ENCODE measurements at places on chromosomes 1 and 21. TPM values are rescaled to one million over a fixed set of nuclear protein-coding genes. Genes with fewer than 3 reads are reported as not detected.
A peak's percentile ranks its signal among the peaks of the same experiment; 100 is the strongest.

RGS8 gene
- total RNA-seq, result not detected

GRCh38 chr1:218765753-218766152, 407.9 kb upstream of the LYPLAL1 start:
- no peak overlapping the region for H3K4me3 ChIP-seq
- no peaks in the 10 kb centered on the region for H3K36me3 ChIP-seq
- H3K4me1 ChIP-seq, result no peaks in the 10 kb centered on the region
- H3K27me3 ChIP-seq, result no peaks in the 10 kb centered on the region

DNA sequence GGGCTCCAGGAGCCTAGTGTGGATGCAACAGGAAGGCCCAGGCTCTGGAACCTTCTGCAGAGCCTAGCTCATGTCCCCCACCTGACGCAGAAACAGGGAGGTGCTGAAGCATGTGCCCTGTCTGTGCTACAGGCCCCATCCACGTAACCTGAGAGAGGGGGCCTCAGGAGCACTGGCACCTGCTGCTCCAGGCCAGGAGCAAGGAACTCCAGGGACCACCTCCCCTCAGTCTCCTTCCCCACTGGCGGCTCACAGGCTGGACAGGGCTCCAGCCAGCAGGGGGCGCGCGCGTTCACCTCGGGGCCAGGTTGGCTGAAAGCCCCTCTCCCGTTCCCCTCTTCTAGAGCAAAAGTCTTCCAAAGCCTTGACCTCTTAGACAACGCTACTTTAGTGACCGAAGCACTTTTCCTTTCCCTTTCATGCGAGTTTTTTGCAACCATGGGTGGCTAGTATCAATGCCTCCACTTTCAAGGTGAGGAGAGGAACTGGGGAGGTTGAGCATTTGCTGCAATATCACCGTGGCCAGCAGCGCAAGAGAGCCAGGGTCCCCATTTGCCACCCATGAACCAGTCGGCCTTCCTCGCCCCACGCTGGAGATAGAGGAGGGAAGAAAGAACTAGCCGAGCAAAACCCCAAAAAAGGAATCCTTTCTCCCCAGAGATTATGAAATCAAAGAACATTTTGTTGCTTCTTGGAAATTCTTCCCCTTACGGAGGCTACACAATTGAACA, 52.4 kb upstream of the GPR157 start:
- H3K27ac ChIP-seq, result peak overlapping the region; percentile 80
- H3K4me3 ChIP-seq, result peak overlapping the region; percentile 88
- H3K4me1 ChIP-seq, result peaks cover 17% of the 10 kb centered on the region
- H3K27me3 ChIP-seq, result peaks cover 6% of the 10 kb centered on the region

GRCh38 chr1:16212251-16212961, at the start of gene ARHGEF19:
TSS of gene ARHGEF19 (minus strand) at chr1:16212652. CDS start at chr1:16209054, 3,598 bp downstream.
- no peaks in the 10 kb centered on the region for H3K27me3 ChIP-seq
- H3K27ac ChIP-seq, result no peak within 1 kb of the TSS
- no peaks in the 10 kb centered on the region for H3K36me3 ChIP-seq

- no peak overlapping the region for H3K4me3 ChIP-seq
- H3K27me3 ChIP-seq, result peaks cover 10% of the 10 kb centered on the region
- no peaks in the 10 kb centered on the region for H3K36me3 ChIP-seq
- DNase-seq, result no peak
Observed at GRCh38 chr1:182135946-182136345, 74.4 kb upstream of the ZNF648 start.

DNA sequence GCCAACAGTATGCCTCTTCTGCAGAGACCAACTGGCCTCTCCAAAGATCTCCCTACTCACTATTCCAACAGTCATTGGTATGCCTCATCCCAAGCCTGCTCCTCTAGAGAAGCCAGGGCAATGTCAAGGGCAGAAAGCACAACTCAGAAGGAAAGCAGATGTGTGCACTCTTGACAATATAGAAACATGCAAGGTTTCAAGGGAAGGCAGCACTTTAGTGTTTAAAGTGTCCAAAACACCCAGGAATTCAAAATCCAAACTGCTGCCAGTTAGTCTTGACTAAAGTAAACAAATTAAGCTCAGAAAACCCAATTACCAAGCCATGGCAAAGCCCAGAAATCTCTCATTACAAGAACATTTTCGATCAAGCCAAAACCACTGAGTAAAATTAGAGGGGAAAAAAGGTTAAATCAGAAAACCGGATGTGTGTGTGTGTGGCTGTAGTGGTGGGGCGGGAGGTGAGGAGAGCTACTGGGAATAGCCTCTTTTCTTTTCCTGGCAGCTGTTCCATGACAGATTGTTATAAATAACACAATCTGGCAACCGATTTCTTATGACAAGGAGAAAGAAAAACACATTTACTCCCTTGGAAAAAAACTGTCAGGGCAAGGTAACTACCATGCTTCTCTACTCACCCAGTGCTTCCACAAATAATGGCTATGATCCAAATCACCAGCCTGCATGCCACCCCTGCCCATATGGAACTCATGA, 39.2 kb downstream of the EIF2B3 start:
- no peak for DNase-seq
- H3K4me1 ChIP-seq, result peaks cover 19% of the 10 kb centered on the region
- H3K4me3 ChIP-seq, result no peak overlapping the region

GRCh38 chr1:175599212-175599705, 144.1 kb downstream of the TNR start:
- DNase-seq, result no peak
- no peaks in the 10 kb centered on the region for H3K36me3 ChIP-seq
- no peak overlapping the region for H3K27ac ChIP-seq
- no peak overlapping the region for H3K4me3 ChIP-seq
- H3K4me1 ChIP-seq, result peaks cover 24% of the 10 kb centered on the region
- peaks cover 15% of the 10 kb centered on the region for H3K27me3 ChIP-seq

DNA sequence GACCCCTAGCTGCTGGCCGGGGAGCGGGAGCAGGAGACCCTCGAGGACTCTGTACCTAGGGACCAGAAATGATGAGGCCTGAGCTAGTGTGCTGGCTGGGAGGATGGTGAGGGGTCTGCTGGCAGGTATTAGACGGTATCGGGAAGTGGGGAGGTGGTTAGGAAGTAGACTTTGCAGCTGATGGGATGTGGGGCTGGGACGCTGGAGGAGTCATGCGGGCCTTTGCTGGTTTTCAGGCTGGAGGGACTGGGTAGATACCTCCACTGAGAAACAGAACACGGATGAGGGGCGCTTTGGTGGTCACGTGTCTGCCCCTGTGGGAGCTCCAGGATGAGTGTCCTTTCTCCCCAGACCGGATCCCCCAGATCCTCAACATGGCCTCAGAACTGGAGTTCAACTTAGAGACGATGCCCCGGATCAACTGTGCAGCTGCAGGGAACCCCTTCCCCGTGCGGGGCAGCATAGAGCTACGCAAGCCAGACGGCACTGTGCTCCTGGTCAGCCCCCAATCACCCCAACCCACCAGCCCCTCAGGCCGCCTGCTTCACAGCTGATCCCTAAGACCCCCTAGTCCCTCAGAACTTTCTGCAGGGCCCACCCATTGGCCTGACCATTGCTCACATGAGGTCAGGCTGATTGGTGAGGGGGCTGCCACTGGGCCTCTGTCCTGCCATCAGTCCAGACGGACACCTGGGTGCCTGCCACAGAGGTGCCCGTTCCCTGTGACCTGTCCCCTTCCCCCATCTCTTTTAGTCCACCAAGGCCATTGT, 8.0 kb downstream of the TIE1 start:
- H3K27ac ChIP-seq, result no peak overlapping the region
- H3K27me3 ChIP-seq, result no peaks in the 10 kb centered on the region
- H3K36me3 ChIP-seq, result no peaks in the 10 kb centered on the region
- no peaks in the 10 kb centered on the region for H3K4me1 ChIP-seq
- DNase-seq, result no peak
- no peak overlapping the region for H3K4me3 ChIP-seq
